ENCODE measurements at places on chromosomes 4 and X. TPM values are rescaled to one million over a fixed set of nuclear protein-coding genes. Genes with fewer than 3 reads are reported as not detected.

DDX53 gene
- total RNA-seq, result not detected

SCML2 gene
- total RNA-seq, result 0.71 TPM

CTAG2 gene
- not detected for total RNA-seq

MXRA5 gene
- 21.1 TPM for total RNA-seq

PDZD4 gene
- 0.14 TPM for total RNA-seq

FSTL5 gene
- not detected for total RNA-seq

GSX2 gene
- total RNA-seq, result not detected

GPC4 gene
- 0.83 TPM for total RNA-seq

NXF3 gene
- not detected for total RNA-seq

NPY1R gene
- total RNA-seq, result 0.14 TPM

HS3ST1 gene
- 1.3 TPM for total RNA-seq

GAGE12F gene
- total RNA-seq, result not detected

RHOXF2B gene
- total RNA-seq, result under 0.01 TPM

GPR119 gene
- not detected for total RNA-seq

KLHL13 gene
- total RNA-seq, result 39.1 TPM

All from smooth muscle cell of bladder (primary cell).